ENCODE measurements at places on chromosomes 7 and 10.

- peak; percentile 55 for DNase-seq
These were observed 10.5 kb upstream of the TRIM24 start for GRCh38 chr7:138449580-138449979.

- no peak for DNase-seq
These were observed 186.6 kb downstream of the DPY19L1 start for GRCh38 chr7:34850681-34851080.

DNA sequence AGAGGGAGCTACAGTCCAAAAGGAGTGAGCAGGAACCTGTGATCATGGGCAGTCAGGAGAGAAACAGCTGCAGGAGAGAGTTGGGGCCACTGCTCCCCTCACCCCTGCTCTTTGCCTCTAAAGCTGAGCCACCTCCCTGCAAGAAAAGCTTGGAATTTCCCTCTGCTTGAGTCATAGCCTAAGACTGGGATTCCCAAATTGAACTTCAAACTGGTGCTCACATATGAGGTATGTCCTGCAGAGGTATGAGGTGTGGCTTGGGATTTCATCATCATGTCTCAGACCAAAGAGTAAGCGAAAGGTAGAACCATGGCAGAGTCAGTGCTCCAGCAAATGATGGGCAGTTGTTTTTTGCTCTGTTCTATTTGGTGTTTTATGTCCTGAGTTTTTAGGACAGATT is 237.1 kb upstream of the NRP1 start:
- DNase-seq, result no peak

GRCh38 chr10:79628083-79628482 is 17.3 kb downstream of the SFTPA1 start:
- DNase-seq, result no peak

- DNase-seq, result no peak
These were observed 66.0 kb downstream of the CALD1 start for GRCh38 chr7:134845461-134845860.

GRCh38 chr10:84660450-84661159 is 332.2 kb downstream of the CCSER2 start:
- no peak for DNase-seq

DNA sequence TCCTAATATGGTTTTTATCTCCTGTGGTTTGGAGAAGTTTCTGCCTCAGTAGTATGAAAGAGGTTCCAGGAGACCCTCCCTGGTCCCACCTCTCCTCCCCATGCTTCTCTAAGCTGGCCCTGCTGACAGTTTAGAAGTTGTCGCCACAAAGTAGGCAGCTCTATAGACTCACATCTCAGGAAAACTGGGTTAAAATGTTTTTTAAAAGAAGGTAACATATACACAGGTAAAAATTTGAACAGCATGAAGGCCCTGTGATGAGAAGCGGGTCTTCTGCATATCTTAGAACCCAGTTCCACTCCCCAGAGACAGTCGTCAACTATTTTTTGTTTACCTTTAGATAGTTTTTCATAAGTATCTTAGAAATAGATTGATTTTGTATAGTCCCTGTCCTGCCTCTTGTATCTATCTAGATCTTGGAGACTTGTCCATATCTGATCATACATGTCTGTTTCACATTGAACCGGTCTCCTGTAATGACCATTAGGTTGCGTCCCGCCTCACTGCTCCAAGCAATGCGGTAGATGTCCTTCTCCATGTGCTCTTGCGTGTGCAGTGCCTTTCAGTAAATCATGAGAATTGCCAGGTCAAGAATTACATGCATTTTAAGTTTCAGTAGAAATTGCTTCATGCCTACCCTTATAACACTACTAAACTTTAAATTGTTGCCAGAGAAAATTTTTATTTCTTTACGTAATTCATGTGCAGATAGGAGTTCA is 2.2 kb downstream of the DUSP5 start:
- no peak for DNase-seq

DNA sequence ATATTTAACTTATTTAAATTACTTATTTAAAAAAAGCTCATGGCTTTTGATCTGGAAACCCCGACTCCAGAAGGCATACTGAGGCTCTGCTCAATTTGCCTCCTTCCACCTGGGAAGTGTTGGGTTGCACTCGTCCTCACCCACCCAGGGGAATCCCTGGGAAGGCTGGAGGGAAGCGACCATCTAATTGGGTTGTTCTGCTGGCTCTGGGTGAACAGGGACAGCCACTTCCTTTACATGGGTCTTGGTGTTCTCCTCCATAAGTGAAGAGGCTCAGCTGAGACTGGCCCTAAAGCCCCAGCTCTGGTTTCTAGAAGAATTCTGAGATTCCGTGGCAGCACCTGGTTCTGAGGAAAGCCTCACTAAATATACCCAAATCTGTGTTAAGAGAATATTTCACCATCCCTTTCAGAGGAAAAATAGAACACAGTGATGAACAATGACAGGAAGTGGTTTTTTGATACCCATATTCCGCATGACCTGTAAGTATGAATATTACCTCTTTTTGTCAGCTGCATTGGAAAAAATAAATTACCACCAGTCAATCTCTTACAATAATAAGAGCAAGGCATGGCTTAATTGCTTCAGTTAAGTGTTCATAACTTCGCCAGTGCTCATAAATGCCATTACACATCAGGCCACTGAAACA is 131.1 kb upstream of the SHH start:
- DNase-seq, result no peak

GRCh38 chr10:89591111-89591795 is 53.8 kb downstream of the PANK1 start:
- no peak for DNase-seq

- no peak for DNase-seq
These were observed 525.8 kb downstream of the NRG3 start for GRCh38 chr10:82400841-82401240.

DNA sequence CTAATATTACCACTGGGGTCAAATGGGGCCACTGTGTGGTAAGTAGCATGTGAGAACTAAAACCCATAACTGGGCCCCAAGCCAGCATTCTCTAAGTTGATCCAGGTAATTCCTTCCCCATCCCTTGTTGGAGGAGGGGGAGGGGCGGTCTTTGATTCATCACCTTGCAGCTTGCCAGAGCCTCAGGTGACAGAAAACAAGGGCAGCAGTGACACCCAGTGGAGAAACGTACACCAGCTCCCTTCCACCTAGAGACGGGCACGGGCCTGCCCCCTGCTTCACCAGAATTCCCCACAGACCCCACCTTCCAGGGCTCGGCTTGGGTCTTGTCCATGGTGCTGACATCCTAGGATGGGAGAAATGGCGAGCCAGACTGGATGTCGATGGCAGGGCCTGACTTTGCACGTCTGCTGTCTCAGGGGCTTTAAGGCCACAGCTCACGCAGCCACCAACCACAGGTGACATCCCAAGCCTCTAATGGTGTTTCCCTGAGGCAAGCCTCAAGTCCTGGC is 102.0 kb downstream of the STRA8 start:
- peak; percentile 60 for DNase-seq

- DNase-seq, result no peak
These were observed 32.8 kb downstream of the KIAA1549 start for GRCh38 chr7:138948403-138948802.

DNA sequence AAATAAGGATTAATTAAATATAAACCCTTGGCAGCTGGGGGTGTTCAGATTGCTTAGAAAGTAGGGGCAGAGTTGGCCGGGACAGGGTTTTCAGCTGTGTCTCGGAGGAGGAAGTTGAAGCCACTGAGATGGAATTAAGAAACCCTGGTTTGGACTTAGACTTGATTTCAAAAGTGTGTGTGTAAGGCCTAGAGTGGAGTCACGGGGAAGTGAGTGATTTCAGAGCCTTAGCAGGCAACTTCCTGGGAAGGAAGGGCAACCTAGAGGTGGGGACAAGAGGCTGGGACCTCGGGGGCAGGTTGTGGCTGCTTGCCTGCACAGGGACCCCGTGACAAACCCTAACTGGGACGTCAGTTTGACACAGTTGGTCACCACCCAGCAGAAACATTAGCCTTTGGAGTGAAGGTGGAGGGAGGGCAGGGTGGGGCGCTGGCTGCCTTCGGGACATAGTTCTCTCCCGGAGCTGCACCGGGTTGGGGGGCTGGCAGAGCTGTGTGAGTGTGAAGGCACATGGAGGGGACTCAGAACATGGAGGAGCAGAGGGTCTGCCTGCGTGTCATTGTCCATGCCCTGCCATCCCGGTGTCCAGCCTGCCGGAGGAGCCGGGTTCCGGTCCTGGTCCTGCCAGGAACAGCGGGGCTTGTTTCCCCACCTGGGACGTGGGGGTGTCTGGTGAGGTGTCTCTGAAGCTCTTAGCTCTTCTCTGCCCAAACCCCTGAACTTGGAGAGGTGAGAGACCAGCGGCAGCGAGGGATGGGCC is 1.8 kb downstream of the BRI3 start:
- DNase-seq, result no peak

DNA sequence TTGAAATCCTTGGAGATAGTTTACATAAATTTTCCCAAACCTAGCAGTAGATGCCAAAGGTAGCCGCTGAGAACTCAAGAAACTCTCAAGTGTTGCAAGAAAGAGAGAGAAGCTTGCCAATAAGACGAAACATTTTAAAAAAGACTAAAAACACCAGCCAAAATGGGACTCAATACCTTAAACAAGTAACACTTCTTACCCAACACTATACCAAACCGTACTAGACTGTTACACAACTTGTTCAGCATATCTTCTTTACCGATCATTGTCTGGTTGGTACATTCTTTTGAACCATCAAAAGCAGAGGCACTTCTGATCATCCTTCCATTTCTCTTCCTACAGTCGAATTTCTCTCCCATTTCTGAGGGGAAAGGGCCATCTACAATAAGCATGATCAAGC is 4.8 kb upstream of the PTPN12 start:
- no peak for DNase-seq

DNA sequence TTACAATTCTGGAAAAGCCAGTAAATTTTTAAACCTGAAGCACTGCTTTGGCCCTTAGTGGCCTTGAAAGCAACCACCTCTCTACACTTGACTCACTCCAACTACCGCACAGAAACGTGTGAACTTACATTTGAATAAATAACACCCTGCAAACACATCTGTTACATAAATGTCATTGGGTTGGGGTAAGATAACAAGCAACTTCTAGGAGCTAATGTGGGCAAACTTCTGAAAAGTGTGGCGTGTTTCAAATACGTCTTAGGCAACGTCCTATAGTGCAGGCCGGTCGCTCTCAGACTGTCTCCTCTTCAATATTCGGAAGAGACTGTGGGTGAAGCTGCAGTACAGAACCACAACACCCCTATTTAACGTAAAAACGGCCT is 474 bp downstream of the ORC5 start:
- no peak for DNase-seq

DNA sequence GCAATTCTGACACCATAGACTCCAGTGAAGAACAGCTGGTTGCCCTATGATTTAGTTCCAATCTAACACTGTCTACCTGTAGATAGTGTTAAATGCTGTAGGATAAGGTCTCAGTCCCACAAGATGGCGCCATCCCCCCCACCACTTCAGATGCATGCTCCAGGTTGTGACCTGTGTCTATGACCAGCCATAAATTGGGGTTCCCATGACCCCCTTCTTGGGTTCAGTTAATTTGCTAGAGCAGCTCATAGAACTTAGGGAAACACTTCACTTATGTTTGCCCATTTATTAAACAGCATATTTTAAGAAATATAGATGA is 13.1 kb downstream of the CCSER2 start:
- peak; percentile 17 for DNase-seq

DNA sequence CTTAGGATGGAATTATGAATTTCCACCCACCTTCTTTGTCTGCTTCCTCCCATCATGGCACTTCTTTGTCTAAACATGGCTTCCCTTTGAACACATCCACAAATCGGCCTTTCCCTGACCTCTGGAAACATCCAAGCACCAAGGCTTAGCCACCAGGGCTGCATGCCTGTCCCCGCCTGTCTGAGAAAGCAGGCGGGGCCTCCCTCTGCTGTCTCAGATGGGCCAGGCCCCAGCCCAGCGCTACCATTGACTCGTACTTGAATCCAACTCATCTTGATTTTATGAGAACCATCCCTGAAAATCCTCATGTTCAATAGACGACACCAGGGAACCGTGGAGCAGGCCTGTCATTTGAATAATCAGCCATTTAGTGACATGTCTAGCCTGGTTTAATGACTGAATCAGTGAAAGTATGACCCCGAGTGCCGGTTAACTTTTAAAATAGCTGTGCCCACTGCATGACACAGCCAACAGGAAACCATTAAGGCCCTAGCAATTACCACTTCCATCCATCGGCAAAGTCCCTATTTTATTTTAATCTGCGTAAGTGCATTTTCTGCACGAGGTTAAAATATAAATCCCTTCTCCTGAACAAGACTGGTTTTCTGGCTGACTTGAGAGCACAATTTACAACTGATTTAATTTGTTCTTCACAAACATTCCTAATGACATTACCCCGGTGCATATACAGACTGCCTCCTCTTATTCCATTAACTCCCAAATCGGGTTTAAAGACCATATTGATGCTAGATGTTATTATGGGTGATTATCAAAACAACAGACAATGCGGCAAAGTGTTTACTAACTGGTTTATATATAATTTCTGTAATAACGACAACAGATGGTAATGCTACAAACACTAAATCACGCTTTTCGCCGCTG is 194.7 kb downstream of the BUB3 start:
- DNase-seq, result no peak

- no peak for DNase-seq
These were observed 110.2 kb downstream of the COL13A1 start for GRCh38 chr10:69911613-69912528.

DNA sequence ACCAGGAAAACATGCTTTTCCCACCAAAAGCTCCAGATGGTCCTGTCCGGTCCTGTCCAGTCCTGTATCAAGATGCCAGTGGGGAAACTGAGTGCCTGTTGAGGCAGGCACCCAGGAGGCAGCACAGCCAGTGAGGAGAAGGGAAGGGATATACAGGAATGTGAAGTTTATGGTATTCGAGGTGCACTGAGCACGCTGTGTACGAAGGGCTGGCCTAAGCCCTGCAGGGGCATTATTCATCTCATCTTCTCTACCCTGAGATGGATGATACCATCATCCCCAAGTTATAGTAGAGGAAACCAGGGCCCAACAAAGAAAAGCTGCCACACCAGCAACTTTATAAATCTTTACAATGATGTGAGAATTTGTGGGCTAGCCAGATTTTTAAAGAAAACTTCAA is 23.4 kb upstream of the FXYD4 start:
- DNase-seq, result no peak

DNA sequence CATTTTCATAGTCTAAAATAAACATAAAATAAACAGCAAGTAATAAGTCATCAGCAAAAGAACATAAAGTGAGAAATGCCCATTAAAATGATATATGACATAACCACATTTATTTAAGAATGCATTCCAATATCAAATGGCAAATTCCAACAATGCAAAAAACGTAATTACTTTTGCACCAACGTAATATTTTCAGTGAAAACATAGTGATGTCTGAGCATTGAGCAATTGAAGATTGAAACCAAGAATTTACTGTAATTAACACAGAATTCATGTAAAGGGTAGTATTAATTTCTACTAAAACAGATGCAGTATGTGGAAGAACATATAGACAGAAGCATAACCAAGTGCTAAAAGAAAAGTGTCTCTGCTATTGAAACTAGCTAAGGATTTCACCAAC is 123.0 kb upstream of the TNS3 start:
- DNase-seq, result no peak

DNA sequence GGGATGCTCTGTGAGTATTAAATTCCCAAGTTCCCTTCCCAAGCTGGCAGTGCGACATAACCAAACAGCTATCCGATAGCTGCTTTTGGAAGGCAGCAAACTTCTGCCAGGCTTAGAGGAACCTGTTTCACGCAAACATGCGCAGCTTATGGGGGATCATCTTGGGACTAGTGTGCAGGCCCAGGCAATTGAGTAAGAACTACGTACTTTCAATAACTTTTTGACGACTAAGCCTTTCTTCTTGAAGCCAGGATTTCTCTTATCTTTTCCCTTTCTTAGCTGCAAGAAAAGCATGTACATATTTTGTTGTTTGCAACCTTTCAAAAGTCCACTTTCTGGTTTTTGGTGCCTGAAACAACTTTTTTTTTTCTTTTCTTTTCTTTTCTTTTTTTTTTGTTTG is 28.7 kb upstream of the SEPHS1 start:
- DNase-seq, result no peak
